Fibroblast of the aortic adventitia (primary cell): ENCODE measurements at places on chromosomes 16 and 17.

GRCh38 chr17:63476854-63477479, at the start of gene ACE:
ACE (plus strand) TSS chr17:63477061; CDS start chr17:63477095, 34 bp downstream.
- DNase-seq, result no peak

- DNase-seq, result no peak
Observed at GRCh38 chr17:32673964-32674363, 187.2 kb downstream of the CDK5R1 start.

DNA sequence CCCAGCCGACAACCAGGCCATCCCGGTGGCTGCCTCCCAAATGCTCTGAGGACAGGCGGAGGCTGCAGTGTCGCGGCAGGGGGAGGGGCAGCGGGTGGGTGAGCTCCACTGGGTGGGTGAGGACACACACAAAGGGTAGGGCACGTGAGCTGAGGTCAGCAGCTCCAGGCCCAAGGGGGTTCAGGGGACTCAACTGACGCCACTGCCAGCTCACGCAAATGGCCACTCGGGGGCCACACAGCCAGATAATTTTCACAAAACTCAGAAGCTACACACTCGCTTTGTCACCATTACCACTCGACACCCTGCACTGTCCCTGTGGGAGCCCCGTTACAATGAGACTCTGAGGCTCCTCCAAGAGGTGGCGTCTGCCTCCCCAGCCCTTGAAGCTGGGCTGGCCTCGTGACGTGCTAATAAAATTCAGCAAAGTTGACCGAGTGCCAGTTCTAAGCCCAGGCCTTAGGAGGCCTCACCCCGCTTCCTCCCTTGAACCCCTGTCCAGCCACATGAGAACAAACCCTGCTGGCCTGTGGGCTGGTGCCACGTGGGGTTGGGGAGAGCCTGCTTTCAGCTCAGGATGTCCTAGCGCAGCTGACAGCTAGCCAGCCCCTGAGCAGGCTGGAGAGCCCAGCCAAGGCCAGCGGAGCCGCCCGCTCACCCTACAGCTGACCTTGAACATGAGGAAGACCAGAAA, 56.9 kb downstream of the RMI2 start:
- no peak for DNase-seq

DNA sequence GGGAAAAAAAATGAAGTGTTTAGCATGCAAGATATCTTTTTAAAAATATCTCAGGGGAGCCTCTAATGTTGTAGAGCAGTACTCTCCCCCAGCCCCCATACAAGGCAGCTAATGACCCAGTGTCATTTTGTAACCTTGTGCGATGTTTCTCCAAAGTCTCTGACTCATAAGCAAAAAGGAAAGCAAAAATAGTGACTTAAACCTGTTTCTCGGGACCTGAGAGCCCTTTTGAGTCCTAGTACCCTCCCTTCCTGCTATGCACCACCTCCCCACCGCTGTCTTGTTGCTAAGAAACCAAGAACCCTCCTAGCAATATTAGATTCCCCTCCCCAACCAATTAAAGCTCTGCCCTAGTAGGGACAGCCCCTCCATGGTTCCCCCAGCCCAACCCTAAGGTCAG, 2.8 kb downstream of the MYCBPAP start:
- DNase-seq, result peak; percentile 15

DNA sequence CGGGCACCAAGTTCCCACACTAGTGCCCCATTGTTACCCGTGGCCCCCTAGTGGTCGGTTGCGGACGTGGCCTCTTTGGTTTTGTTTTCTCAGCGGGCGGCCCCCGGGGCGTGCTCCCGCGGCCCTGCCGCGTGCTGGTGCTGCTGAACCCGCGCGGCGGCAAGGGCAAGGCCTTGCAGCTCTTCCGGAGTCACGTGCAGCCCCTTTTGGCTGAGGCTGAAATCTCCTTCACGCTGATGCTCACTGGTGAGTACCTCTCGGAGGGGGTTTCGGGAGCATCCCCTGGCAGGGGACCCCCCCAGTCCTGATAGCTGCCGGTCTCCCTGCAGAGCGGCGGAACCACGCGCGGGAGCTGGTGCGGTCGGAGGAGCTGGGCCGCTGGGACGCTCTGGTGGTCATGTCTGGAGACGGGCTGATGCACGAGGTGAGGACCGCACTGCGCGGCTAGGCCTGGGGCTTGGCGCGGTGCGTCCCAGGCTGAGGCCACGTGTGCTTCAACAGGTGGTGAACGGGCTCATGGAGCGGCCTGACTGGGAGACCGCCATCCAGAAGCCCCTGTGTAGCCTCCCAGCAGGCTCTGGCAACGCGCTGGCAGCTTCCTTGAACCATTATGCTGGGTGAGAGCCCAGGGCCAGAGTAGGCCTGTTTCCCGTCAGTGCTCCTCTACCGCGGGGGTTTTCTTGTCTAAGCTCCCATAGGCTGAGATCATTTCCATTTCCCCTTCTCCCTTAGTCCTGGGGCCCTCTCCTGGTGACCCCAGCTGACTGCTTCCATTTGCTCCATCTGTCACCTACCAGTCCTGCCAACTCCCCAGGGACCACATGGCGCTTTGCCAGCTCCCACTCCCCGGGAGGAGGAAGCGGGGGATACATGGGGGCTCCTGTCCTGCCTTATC, 1.7 kb downstream of the SPHK1 start:
- peak; percentile 87 for DNase-seq

DNA sequence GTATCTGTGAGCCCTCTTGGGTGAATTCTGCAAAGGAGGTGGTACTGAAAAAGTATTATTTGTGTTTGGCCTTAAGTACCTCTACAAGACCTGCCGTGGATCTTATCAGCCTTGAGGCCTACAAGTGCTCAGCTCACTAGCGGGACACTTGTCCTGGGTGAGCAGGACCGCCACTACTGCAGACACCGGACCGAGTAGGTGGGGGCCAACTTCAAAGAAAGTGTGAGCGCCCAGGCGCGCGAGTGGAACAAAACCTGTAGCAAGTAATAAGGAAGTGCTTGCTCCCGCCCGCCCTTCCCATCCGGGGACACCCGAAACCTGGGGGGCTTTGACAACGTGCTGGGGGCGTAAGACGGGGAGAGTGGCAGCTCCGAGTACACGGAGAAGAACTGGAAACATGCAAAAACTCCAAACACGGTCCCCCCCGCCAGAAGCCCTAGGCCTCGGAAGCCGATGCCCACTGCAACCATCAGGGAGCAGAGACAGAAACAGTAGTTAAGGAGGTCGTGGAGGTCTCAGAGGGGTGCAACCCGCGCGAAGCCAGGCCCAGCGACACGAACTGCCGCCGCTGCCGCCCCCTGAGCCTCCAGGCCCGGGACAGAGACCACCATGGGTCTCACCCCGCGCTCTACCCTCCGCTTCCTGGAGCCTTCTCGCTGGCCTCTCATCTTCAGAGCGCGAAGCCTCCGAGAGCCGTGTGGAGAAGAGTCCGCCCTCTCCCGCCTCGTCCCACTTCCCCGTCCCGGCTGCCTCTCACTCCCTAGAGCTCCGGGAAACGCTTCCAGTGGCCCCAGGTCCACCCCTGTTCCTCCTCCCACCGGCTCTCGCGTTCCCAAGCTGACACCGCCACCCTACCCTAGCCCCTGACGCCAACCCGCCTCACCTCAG, 537 bp downstream of the CNOT1 start:
- DNase-seq, result peak; percentile 10

DNA sequence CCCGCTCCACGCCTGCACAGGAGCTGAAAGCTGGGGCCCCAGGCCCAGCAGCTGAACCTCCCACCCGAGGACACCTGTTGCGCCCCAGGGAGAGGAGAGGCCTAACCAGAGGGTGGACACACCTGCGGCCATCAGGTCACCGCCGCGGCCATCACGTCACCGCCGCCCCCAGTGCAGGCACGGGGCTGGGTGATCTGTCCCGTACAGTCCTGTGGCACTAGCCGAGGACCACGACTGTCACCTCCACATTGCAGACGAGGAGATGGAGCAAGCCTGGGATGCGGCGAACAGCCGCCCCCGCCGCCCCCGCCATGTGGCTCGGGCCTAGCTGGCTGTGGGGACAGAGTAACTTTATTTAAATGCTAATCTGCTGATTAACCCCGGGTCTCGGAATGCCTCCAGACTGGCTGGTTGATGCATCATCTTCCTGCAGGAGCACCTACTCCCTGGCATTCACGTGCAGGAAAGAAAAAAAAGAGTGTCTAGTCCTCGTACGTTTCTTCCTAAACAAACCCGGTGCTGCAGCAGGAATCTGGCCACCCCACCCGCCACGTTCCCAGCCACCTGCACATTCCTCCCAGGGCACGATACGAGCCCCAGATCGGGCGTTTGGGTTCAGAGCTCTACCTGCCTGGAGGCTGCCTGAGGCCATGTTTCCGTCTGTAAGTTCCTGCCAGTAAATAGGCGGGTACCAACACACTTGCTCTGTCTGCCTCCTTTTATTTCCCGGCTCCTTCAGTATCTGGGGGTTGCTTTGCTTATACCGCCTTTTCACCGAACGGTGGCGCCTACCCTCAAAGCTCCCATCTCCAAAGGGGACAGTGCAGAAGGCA, 29.9 kb downstream of the PIEZO1 start:
- no peak for DNase-seq

GRCh38 chr17:43845766-43846165, 1.2 kb upstream of the CD300LG start:
- no peak for DNase-seq

GRCh38 chr17:46072998-46073397, 73.9 kb downstream of the STH start:
- DNase-seq, result peak; percentile 74

DNA sequence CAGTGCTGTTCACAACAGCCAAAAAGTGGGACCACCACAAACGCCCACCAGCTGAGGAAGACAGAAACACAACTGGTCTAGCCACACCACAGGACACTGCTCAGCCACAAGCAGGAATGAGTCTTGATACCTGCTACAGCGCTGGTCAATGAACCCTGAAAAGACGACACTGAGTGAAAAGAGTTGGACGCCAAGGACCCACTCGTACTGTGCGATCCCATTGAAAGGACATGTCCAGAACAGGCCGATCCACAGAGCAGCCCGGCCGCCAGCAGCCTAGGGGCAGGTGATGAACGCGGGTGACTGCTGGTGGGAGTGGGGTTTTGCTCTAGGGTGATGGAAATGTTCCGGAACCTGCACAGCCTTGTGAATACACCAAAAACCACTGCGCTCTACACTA, 10.6 kb upstream of the SLC38A8 start:
- DNase-seq, result no peak

DNA sequence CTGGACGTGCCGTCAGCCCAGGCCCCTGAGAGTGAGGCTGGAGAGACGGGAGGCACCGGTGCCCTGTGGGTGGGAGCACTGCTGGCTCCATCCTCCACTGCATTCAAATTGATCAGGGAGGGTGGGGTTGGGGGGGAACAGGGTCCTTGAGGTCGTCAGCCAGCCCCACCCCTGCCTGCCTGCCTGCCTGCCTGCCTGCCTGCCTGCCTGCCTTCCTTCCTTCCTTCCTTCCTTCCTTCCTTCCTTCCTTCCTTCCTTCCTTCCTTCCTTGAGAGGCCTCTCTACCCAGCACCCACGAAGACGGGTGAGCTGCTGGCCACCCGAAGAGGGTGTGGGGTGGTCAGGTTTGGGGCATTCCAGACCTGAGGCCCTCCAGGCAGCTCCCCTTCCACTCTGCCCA, 16.0 kb downstream of the BAHCC1 start:
- DNase-seq, result no peak

GRCh38 chr16:58503863-58504688, 4.1 kb downstream of the NDRG4 start:
- no peak for DNase-seq

DNA sequence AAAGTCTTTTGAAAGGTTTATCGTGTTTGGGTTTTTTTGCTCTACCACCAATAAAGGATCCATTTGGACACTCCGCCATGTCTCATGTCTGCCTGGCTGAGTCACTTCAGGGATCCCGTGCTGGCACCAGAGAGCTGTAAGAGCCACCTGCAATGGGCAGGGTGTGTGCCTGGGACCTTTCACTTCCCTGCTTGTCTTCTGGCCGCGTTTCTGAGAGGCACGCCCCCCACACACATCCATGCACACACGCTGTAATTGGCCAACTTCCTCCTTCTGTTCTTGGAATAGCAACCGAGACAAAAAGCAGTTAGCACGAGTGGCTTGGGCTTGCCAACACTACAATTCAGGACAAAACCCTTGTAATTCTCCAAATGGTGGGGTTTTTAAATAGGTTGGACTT, 9.8 kb upstream of the SOST start:
- DNase-seq, result no peak

DNA sequence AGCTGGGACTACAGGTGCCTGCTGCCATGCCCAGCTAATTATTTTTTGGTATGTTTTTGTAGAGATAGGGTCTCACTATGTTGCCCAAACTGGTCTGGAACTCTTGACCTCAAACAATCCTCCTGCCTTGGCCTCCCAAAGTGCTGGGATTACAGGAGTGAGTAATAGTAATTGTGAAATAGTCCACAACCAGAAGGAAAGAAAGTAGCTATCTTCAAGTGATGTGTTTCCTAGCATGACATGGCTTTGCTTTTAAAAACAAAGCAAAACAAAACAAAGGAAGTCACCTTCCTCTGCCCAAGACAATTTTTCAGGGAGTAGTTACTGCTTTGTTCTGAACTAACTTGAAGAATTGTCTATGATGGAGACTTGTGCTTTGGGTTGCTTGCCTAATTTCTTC, 27.0 kb downstream of the ATP6V0A1 start:
- no peak for DNase-seq

DNA sequence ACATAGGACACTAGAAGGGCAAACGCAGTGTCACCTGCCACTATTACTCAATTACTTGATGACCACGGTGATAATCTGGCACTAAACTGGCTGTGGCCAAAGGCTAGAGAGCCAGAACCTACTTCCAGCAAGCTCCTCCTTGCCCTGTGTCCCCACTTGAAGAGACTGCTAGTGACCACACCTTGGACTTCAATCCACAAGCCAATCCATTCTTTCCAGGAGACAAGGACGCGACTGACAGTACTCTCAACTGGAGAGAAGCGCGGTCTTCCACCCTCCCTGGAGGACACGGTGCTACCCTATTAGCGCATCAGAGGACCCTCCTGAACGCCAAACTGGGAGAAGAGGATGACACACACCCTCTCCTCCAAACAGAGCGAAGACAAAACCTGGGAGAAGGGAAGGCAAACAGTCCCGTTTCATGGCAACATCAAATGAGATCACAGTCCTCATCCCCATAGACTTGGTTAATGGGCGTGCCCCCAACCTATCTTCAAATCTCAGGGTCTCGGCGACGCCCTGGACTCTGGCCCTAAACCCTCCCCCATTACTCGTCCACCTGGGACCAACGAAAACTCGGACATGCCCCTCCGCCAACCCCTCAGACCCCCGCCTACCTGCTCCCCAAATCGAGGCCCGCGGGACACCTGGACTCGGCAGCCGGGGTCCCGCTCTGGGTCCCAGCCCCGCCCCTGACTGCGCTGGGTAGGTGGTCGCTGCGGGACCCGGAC, 508 bp downstream of the FLCN start:
- DNase-seq, result peak; percentile 29
